Endothelial cell of umbilical vein (primary cell): ENCODE measurements at places on chromosomes 11 and 22.

- DNase-seq = peak; percentile 58
Observed at GRCh38 chr11:108498046-108498815, at the start of gene POGLUT3. POGLUT3 (minus strand) TSS chr11:108498384; CDS start chr11:108498366, 18 bp downstream.

GRCh38 chr22:21034989-21035388 lies 2.6 kb upstream of the SLC7A4 start:
- no peak for DNase-seq

GRCh38 chr11:10443721-10444235 lies 11.3 kb upstream of the AMPD3 start:
- no peak for DNase-seq

- no peak for DNase-seq
Observed at GRCh38 chr11:34165786-34166555, 60.5 kb downstream of the NAT10 start.

DNA sequence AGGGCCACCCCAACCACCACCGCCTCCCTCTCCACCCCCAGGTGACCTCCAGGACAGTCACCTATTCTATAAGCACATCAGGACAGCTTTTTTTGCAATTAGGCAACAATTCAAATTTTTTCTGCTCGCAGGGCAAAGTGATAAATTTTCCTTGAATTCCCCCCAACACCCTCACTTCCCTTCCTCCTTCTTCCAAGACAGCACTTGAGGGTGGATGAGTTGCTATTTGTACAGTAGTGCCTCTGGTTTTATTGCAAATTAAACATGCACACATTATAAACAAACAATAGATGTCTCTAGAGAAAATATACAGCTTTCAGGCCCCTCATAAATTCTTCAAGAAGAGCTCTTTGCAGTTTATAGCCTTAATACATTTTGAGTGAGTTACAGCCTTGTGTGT lies 80.9 kb upstream of the USP47 start:
- no peak for DNase-seq

GRCh38 chr22:32701034-32701433 lies 100.5 kb upstream of the TIMP3 start:
- DNase-seq = no peak

DNA sequence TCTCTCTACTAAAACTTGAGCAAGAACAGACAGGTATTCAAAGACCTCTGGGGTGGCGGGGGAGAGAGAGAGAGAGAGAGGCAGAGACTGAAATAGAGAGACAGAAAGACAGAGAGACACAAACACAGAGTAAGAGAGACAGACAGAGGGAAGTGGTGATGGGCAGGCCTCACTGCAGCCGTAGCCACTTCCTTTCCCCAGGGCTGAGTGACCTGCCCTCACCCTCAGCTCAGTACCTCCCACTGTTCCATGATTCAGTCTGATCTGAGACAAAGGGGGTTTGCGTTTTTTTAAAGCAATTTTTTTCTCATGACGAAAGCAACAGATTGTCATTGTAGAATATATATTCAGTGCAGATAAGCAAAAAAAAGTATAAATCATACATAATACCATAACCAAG lies 607.9 kb upstream of the B3GAT1 start:
- DNase-seq = no peak

DNA sequence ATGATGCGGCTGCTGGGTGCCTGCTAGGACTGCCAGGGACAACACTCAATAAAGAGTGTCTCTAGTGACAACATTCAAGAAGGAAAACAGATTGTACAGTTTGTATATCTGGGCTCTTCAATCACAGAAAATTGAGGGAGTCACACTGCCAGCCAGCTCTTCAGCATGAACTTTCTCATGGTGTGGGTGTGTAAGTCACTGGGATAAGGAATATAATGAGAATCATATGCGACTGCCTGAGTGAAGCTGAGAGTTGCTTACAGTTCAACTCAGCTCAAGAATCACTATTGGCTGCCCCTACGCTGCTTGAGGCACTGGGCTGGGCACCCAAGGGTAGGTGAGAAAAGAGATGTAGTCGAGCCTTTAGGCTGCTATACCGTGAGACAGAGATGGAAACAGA lies 328.1 kb upstream of the PITPNB start:
- no peak for DNase-seq

DNA sequence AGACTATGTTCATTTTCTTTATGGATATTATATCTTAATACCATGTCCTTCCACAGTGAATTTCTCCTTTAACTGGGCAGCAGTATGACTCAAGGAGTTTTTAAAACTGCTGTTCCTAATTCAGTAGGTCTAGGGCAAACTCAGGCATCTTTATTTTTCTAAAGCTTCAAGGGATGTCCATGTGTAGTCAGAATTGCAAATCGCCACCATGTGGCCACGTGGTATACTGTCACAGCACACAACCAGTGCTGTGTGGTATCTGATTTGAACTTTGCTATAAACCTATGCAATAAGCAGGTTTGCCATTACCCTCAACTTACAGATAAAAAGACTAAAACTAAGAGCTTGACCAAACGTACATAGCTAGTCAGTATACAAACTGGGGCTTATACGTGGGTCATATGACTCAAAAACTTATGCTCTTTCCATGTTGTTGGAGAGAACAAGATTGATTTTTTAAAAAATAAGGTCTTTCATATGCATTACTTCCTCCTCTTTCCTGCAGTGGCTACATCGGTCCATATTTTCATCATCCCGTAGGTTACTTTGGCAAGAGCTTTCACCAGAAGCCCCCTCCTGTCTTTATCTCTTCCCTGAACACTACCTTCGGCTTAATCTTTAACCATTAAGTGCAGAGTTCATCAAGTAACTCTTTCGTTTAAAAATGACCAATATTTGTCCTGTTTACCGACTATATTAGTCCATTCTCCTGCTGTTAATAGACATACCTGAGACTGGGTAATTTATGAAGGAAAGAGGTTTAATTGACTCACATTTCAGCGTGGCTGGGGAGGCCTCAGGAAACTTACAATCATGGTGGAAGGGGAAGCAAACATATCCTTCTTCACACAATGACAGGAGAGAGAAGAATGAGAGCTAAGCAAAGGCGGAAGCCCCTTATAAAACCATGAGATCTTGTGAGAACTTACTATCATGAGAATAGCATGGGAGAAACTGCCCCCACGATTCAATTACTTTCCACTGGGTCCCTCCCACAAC lies 8.0 kb upstream of the HTATIP2 start:
- peak; percentile 64 for DNase-seq

DNA sequence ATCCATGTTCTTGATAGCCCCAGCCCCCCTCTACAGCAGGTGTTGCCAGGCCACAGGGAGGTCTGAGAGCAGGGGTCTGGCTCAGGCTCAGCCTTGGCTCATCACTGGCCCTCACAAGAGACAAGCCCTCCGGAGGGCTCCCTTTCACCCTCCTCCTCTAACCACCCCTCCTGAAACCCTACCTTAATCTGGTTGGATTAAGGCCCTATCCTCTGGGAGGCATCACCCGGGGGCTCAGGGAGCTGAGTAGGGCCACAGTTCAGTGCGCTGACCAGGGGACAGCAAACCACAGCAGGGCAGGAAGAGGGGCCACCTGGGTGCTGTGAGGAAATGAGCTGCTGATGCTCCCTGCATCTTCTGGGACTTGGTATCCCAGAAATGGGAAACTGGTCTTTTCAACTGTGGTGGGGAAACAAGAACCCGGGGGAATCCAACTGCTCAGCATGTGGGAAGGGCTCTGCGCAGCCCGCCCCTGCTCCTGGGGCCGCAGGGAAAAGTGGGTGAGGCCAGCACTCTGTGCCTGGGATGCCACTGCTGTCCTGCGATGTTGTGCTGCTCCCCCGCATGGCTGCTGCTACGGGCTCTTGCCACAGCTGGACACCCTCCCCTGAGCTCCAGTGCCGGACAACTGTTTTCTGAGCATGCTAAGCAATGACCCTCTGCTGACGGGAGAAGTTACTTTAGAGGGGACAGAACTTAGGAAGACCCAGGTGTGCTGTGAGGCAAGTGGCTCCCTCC lies 17.5 kb downstream of the ADORA2A start:
- no peak for DNase-seq

- no peak for DNase-seq
Observed at GRCh38 chr11:126719740-126720139, 280.8 kb downstream of the KIRREL3 start.

GRCh38 chr11:133826866-133827265 lies 18.4 kb downstream of the SPATA19 start:
- no peak for DNase-seq

- no peak for DNase-seq
Observed at GRCh38 chr11:35579557-35580396, 38.5 kb upstream of the FJX1 start.

DNA sequence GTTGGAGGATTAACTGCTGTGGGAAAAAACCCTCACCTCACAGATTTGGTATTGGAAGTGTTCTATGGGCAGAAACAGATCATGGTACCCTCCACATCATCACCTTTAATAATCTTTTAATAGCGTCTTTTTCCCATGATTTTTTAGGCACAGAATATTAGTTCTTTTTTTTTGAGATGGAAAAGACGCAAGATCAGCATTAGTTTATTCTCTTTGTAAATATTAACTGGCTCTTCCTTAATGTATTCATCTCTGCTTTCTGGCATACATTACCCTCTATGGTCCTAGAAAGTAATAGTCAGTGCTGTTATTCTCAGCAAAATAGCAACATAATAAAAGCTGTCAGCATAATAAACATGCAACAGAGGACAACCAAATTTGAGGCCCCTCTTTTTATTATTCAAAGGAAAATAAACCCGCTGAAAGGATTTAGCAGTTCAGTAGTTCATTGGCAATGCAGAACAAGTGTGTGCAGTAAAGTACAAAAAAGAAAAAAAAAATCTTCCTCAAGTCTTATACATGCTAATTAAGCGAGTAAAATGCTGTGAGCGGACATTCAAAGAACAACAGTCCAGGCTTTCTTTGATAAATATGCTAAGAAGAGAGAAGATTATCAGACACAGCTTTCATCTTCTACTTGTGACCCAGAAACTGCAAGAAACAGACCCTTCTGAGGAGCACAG lies 37.5 kb upstream of the DDI1 start:
- no peak for DNase-seq

- no peak for DNase-seq
Observed at GRCh38 chr11:34633640-34633989, 12.7 kb downstream of the EHF start.

DNA sequence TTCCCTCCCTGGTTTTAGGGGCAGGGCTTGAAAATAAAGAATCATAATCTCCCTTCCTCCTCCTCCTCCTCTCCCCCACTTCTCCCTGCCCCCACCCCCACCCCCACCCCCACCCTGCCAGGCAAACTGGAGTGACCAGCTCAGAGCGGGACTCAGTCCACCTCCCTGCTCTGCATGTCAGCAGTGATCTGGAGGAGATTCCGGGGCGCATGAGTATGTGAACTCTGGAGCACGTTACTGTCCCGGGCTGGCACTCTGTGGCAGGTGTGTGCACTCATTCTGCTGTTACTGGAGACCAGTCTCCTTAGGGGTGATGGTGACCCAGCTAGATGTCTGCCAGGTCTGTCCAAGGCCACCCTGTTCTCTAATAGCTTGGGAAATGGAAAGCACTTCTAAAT lies 33.9 kb downstream of the MARK2 start:
- no peak for DNase-seq

DNA sequence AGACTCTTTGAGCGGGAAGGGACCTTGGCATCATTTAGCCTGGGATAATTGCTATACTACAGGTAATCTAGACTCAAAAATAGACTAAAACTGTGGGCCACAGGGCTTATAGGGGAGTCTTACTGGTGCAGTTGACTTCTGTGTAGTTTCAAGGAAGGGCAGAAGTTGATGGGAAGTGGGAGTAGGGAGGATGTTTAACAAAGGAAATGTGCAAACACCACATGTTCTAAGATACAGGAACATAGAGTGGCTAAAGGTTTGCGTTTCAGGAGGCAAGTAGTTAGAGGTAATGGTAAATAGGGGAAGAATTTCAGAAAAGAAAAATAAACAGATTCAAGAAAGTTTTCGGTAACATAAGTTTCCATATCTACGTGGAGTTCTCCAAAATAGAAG lies 14.4 kb upstream of the SORL1 start:
- DNase-seq = no peak

GRCh38 chr11:3052109-3052479 lies 5.1 kb downstream of the CARS1 start:
- no peak for DNase-seq

DNA sequence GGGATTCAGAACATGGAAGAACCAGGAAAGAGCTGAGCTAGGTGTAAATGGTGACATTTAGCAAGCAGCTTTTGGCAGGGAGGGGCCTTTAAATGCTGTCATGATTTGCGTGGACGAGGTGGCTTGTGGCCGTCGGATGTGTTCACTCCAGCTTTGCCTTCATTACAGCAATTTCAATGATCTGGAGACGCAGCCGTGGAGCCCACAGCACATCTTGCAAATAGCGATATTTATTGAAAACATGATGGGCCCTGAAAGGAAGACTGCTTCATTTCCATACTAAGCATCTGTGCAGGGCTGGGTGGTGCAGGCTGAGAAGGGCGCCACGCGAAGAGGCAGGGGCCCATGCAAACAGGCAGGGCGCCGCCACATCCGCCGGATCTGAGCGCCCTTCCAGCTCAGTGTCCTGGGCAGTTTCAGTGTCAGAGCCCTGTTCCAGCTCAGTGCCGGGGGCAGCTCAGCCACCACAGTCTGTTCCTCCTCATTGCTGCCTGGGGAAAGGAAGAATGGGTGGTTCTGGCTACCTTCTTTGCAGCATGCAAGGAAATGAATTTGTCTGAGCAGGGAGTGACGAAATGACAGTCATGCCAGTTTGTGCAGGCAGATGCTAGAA lies 111.1 kb upstream of the TTC12 start:
- DNase-seq = no peak
